ENCODE measurements at places on chromosomes 6 and 20.

DNA sequence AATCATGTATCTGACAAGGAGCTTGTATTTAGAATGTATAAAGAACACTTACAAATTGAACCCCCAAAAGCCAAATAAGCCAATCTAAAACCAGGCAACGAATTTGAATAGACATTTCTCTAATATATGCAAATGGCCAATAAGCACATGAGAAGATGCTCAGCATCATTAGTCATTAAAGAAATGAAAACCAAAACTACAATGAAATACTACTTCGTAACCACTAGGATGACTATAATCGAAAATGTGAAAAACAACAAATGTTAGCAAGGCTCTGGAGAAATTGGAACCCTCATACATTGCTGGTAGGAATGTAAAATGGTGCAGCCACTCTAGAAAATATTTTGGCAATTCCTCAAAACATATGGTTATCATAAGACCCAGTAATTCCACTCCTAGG lies 105.8 kb upstream of the TOP1 start:
- DNase-seq: no peak

- peak; percentile 36 for DNase-seq
Observed at GRCh38 chr6:4727671-4728435, 48.4 kb upstream of the CDYL start.

- DNase-seq: no peak
Observed at GRCh38 chr6:148086843-148087242, 255.8 kb upstream of the SASH1 start.

- DNase-seq: no peak
Observed at GRCh38 chr6:79702691-79703090, 71.6 kb downstream of the SH3BGRL2 start.

DNA sequence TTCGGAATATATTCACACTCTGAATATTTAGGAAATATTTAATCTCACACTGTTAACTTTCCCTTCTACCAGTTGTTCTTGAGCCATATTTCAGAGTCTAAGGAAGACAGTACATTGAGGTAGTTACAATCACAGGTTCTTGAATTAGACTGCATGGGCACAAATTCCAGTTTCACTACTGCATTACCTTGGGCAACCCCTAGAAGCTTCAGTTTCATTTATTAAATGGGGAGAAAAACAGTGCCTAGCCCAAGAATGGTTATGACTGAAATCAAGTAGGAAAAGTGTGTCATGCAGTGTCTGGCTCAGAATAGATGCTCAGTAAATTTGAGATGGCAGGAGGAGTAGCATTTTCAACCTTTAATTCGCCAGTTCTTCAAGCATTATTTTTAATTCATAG lies 124.5 kb upstream of the SAMD5 start:
- no peak for DNase-seq

DNA sequence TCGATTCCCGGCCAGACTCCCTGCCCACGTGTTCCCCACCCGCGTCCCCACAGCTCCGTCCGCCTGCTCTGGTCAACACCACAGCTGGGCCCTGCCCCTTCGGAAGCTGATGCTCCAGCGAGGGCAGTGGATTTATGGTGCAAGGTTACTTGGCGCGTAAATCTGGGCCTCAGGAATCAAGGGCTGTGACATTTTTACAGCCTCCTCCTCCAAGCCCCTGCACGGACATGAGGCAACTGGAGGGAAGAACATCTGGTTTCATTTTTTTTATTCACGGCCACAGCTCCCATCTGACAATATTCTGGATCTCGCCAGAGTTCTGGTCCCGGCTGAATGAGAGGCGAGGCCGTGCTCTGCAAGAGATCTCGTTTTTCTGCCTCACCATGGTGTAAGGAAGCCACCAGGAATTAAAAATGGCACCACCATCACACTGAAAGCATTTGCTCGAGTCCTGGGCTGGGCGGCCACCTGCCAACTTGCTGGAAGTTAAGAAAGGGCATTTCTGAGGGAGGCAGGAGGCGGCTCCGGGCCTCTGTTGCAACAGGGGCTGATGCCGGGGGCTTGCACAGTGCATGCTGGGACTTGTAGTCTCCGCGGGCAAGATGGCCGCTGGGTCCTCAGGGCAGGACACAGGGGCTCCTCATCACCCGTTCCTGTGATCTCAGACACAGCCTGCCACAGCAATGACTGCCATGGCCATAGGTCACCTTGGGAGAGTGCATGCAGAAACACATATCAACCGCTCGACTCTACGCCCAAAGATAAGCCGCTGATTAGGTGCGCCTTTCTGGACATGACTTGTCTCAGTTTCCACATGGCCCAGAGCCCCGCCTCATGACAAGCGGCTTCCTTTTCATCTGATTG lies 148.5 kb downstream of the LY86 start:
- DNase-seq: peak; percentile 83

DNA sequence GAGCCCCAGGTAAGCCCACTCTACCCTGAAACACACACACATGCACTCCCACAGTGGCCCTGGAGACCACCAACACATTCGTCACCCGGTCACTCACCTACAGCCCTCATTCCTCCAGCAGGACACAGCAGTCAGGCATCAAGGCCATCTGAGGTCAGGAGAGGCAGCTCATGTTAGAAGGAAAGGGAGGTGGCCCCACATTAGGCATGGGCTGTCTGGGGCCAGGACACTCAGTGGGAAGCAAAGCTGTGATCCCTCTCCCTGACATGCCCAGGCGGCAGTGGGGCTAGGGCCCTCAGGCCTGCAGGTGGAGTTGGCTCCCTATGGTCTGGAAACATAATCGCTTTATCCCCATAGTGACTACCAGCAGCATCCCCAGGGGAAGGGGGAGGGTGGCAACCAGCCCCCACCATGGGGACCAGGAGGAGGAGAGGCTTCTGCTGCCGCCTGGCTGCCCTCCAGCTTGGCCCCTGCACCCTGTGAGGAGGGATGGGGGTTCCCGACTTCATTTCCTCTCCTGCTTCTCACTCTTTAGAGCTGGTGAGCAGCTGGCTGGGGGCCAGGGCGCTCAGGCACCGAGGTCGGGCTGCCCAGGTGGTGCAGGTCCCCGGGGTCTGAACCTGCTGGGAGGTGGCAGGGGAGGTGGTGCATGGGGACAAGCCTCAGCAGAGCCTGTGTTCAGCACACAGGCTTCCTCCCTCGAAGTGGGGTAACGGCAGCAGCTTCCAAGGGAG lies 76.6 kb upstream of the CST7 start:
- no peak for DNase-seq

DNA sequence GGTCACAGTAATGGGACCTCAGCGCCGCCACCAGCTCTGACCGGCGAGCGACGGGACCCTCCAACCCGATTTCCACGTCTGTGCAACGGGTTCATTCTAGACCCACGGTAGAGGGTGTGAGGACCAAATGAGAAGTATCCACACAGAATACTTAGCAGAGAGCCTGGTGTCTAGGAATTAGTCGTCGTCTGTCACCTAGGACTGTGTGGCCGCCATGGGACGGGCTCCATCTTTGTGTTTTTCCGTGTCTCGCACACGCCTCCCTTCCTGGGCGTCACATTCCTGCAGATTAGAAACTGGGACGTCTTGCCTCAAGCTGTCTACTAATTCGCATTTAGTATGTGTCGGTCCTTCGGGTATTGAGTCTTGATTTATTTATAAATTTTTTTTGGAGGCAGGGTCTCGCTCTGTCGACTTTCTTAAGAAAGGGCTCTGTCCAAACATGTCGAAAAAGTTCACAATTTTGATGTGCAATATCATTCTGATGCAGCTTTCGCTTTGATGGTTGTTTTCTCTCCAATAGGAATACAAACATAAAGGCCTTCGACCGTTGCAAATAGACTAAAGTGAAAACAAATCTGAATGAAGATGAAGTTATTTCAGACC lies 563 bp downstream of the MGME1 start:
- no peak for DNase-seq

GRCh38 chr6:98486057-98486456 lies 348.3 kb upstream of the POU3F2 start:
- DNase-seq: peak; percentile 5

DNA sequence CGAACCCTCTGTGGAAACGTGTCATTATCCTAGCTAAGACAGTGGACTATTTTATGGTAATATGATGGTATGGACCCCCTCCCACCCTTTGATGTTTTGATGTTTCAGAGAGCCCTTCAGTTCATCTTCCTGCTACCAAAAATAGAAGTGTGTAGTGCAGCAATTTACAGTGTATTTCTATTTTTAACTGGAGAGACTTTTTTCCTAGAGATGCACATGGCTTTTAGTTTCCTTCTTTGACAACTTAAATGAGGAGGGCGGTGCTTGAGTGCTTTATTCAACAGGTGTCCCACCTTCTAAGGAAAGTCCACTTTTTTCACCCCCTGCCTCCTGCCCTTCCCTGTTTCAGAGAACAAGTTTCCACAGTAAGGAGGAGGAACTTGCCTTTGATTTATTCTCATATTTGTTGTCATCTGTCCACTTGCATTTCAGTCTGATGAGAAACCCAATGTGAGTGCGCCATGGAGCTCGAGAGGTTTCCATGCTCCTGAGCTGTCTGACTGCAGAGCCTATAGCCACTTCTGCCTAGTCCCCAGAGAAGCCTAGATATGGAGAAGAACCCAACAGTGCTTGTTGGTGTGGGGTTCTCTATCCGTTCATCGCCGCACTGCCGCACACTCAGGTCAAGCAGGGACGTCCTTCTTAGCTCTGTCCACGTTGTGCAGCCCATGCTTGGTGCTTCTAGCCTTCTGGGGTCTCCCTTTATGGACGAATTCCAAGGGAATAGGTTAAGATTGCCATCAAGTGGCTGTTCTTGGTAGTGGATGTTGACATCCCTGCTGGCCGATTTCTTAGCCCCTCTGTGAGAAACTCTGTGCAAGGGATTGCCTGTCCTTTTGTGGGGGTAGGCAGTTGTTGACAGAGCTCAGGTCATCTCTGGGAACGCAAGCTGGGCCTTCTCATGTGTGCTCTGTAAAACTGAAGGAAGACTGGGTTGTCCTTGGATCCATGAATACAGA lies 144.2 kb downstream of the JARID2 start:
- peak; percentile 77 for DNase-seq

DNA sequence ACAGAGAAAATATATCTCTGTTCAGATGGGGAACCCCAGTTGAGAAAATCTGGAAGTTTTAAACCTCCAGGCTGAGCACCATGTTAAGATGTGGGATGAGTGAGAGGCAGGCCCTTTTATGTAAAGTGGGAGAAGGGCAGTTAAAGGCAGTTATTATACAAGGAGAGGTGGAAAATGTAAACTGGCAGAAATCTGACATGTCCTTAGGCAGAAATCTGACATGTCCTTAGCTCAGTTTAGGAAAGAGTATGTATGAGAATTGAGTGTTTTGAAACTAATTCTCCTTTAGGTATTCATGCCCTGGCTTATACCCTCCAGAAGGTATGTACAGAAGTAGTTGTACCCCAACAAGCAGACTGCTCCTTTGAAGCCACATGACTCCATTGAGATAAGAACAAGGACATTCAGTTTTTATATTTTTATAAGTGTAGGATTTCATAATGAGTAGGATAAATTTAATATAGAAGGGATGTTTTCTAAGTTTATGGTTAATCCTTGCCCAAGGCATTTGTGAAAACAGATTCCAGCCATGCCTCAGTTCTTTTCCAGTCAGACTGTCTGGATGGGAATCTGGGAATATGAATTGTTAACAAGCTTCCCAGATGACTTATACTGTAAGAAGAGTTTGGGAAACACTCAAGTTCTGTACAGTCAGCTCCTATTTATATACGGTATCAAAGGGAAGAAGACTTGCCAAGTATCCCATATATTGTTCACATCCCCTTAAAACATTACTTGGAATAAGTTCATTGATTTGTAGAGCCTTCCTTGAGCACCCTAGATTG lies 87.7 kb downstream of the SCAND1 start:
- no peak for DNase-seq

- no peak for DNase-seq
Observed at GRCh38 chr20:18414140-18414539, 52.7 kb downstream of the DZANK1 start.

GRCh38 chr6:12417191-12417590 lies 127.0 kb downstream of the EDN1 start:
- no peak for DNase-seq

DNA sequence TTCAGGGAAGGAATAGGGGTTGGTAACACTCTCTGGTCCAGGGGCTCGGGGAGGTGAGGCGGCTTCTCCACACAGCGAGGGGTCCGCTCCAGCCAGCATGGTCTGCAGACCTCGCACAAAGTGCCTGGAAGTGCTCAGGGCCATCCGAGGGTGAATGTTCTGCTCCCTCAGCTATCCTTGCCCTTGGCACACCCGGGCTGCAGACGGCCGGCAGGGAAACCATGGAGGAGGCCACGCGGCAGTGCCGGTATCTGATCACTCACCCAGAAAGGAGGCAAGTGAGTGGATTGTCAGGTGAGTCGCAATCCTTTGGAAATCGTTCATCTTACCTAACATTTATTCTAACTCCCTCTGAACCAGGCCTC lies 62.0 kb downstream of the DLL1 start:
- DNase-seq: no peak

- DNase-seq: peak; percentile 56
Observed at GRCh38 chr6:133854364-133855275, 34.3 kb upstream of the TCF21 start.

DNA sequence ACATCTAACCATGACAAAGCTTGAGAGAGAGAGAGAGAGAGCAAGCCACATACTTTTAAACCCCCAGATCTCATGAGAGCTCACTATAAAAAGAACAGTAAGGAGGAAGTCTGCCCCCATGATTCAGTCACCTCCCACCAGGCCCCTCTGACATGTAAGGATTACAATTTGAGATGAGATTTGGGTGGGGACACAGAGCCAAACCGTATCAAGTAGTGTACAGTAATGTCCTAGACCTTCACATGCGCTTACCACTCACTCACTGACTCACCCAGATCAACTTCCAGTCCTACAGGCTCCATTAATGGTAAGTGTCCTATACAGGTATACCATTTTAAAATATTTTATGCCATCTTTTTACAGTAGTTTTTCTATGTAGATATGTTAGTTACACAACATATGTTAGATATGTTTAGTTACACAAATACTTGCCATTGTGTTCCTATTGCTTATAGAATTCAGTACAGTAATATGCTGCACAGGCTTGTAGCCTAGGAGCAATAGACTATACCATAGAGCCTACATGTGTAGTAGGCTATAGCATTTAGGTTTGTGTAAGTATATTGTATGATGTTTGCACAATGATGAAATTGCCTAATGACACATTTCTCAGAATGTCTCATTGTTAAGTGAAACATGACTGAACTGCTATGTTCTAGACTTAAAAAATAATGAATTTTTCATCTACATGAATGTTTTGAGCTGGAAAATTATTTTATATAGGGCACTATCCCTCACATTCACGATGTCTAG lies 11.7 kb downstream of the TSPYL1 start:
- no peak for DNase-seq

- no peak for DNase-seq
Observed at GRCh38 chr20:8953300-8953699, 115.6 kb upstream of the PLCB4 start.

- peak; percentile 45 for DNase-seq
Observed at GRCh38 chr20:24781418-24781980, 167.6 kb upstream of the CST7 start.

DNA sequence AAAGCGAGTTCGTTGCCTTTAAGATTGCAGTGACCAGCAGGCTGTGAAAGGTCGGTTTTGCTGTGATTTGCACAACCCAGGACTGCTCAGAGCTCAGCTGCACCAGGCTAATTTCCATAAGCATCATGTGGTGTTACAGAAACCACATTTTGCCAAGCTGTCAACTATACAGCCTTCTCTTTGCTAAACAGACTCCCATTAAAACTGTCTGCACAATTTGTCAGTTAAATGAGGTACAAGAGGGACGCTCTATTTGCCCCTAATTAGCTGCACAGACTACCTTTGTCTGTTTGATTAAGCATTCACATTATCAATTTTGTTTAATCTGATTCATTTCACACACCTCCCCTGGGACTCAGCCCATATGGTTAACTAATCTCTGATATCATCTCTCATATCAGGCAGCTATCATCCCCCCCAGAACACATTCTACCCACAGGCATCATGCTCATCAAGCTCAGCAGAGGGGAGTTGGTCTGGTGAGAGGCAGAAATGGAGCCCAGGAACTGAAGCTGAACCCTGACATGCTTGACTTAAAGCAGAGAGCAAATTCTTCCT lies 62.1 kb downstream of the OLIG3 start:
- DNase-seq: no peak
